Cardiac septum (tissue), 1 donor: ENCODE measurements at places on chromosomes 3 and 15. TPM values are rescaled to one million over a fixed set of nuclear protein-coding genes. Genes with fewer than 3 reads are reported as not detected.

GRCh38 chr15:75641603-75642002, 1.6 kb upstream of the IMP3 start:
- no peak for DNase-seq

DNA sequence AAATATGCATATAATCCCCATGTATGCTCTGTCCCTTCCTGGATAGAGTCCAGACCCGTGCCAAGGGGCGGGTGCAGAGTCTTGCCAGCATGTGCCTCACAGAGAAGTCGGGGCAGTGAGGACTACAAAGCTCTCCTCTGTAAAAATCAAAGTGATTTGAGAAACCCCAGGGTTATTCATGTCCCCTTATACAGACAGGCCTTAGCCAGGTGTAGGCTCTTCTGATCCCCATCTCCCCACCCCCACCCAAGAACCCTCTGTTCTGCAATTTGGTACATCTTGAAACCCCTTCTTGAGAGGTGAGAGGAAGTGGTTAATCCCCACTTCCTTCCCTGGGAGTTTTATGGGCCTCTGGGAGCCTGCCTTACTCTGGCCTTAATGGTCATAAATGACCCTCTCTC, 24.7 kb downstream of the TRIM71 start:
- DNase-seq = no peak

- DNase-seq = no peak
Measured at GRCh38 chr3:10389995-10390394, 69.1 kb upstream of the SEC13 start.

DNA sequence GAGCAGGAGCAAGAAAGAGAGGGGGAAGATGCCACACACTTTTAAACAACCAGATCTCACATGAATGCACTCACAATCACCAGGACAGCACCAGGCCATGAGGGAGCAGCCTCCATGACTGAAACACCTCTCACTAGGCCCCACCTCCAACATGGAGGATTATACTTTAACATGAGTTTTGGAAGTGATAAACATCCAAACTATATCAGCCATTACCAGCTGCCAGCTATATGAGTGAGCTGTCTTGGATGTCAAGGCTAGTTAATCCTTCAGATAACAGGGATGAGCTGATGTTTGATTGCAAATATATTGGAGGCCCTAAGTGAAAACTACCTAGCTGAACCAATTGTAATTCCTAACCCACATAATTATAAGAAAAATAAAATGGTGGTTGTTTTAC, 108.4 kb upstream of the DCBLD2 start:
- DNase-seq = no peak

DNA sequence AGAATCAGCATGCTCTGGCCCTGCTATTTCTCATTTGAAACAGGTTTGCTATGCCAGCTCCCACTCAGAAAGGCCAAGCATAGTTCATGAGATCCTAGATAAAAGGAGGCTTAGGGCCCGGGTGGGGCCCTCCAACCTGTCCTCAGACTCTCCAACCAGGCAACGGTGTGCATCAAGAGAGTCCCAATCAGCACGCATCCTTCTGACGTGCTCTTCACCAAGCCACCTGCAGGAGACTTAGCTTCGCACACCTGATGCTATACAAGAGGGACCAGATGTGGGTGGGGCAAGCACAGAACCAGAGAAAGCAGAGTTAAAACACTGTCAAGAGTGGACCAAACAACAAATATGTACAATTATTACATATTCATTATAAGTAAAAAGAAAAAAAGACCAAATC, 17.3 kb downstream of the STIMATE start:
- DNase-seq = no peak

DNA sequence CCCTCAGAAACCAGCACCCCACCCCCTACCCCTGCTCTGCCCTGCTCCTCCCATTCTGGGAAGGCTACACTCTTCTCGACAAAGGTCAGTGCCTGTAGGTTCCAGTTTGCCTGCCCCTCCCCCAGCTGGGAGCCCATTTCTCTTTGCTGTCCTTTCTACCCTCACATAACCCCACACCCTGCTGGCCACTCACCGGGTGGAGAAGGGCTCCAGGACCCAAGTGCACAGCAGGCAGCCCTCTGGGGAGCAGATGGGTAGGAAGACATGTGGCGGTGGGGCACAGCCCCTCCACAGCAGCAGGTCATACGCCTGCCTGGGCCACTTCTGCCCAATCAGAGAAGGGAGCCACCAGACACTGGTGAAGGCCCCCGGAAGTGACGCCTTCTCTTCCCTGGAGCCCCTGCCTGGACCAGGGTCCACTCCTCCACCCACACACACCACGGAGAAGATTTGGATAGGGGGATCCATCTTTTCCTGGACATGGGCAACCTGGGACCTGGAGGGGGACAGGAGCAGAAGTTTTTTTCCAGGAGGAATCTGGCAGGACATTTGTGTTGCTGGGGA, at the start of gene THPO:
Gene THPO, minus strand, starts transcription at position 326 of the 564 bp plus-strand sequence. CDS start 1,948 bp downstream, outside the sequence.
- peak; percentile 74 for DNase-seq

DNA sequence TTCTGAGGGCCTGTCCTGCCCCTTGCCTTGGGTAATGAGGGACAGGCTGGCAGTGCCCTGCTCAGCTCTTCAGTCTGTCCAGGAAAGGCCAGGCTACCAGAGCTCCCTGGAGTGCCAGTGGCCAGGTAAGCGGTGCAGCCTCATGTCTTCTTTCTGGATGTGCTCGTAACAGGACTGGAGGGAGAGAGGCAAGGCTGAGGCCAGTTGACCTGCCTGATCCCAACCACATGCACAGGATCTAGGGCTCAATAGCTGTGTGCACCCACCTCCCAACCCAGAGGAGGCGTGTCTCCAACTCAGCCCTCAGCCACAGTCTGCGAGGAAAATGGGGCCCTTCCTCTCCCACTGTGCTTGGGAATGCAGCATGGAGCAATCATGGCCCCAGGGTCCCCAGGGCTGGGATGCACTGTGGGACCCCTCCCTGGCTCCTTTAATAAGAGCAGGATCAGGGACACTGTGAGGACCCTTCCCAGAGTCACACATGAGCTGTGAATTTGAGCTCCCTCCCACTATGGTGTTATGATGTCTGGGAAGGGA, 22.5 kb downstream of the ALS2CL start:
- peak; percentile 66 for DNase-seq

- DNase-seq = no peak
Measured at GRCh38 chr15:60982249-60982910, 246.7 kb downstream of the RORA start.

DNA sequence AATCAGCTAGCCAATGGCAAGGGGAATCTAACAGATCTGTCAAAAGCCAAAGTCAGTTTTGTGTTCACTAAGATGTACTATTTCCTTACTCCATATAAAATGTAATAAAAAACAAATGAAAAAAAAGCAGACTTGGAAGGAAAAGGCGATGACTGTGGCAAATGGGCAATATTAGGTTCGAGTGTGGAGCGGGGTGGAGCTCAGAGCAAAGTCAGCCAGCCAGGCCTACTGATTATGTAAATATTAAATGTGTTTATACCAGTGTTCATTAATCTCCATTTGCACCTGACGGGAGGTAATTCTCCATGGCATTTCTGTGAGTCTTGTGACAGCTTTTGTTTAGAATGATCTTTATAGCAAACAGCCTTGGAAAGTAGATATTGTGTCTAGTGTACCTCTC, 96.2 kb upstream of the KCNMB2 start:
- DNase-seq = no peak

DNA sequence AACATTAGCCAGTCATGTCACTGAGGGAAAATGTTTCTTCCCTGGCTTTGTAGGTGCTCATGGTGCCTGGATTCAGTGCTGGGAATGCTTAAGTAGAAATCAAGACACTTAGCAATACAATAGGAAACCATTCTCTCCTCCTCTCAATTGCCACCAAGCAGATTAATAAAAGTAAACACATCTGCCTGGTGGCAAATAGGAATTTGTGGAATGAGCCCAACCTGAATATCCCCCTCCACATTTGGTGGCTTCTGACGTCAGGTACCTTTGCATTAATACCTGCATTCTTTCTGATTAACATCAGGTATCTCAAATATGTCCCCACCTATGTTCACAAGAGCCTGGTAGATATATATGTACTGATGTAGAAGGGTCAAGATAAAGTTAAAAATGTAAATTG, 42.7 kb downstream of the PPP2R3A start:
- no peak for DNase-seq

DNA sequence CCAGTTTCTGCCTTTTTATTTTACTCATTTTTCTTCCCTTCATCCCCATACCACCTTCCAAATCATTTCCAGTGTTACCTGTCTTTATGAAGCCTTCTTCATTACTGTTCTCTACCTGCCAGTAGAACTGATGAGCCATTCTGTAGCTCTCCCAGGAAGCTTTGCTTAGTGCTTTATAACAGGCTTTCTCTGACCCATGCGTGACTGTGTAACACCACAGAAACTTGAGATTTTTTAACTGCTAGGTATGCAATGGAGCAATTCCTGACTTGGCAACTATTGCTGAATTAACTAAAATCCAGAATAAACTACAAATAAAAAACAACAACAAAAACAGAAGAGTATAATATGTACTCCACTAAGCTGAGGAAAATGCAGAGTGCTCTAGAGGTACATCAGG, 289.2 kb downstream of the ROBO1 start:
- DNase-seq = no peak

GRCh38 chr3:94064243-94064860, 1.5 kb downstream of the NSUN3 start:
- DNase-seq = no peak

DNA sequence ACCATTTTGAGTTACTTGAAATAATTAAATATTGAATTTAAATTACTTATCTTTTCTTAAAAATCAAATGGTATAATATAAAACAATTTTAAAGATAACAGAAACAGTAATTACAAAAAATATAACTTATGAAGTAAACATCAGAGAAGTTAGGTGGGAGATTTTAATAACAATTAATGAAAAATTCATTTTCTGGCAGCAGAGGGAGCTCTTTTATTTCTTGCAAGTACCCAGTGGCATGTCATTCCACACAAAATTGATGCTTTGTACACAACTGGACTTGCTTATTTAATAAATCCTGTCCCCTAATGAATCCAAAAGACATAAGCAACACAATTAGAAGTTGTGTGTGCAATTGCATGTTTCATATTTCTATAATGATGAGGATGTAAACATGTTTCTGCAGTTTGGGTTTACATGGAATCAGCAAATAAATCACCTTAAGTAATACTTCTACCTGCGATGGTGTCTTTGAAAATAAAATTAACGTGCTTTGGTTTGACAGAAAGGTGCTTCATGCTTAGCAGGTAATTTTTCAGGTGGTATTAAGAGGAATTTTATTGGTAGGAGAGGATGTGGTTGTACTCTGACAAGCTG, 861.3 kb downstream of the ZPLD1 start:
- DNase-seq = no peak

- DNase-seq = no peak
Measured at GRCh38 chr3:194801461-194802432, 116.1 kb downstream of the FAM43A start.

DNA sequence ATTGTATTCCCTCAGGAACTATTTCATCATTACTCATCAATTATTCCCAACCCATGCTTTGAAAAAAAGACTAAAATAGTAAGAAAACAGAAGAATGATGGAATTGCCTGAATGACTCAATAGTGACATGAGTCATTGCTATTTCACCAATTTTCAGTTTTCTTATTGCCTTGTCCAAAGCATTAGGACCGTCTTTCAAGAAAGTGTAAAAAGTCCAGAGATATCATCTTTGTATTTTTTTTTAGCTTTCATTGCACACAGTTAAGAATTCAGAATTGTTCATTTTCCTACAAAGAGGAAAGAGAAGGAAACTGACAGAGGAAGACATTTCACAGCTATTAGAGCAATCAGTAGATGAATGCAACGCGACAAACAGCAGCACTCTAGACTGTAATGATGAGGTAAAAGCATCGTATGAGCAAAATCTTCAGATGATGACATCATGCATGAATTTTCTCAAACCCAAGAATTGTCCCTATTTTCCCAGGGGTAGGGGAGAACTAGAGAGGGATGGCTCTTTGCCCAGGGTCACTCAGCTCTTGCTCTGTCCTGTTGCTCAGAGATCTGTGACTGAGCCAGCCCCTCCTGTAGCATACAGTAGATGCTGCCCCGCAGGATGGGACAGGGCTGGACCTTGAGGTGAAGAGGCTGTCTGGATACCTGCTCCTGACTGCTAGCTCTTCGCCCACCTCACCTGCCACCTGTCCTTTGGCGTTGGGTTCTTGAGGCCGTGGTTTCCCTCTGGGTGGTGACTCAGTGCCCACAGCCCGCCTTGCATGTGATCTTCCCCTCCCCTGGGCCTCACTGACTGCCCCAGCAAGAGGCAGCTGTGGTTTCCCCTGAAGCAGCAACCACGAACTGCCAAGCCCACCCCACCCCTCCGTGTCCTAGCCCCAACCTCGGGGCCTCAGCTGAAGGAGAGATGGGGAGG, 84.8 kb downstream of the PPCDC start:
- peak; percentile 90 for DNase-seq

GRCh38 chr15:85755471-85755870, 39.3 kb downstream of the KLHL25 start:
- peak; percentile 74 for DNase-seq

DNA sequence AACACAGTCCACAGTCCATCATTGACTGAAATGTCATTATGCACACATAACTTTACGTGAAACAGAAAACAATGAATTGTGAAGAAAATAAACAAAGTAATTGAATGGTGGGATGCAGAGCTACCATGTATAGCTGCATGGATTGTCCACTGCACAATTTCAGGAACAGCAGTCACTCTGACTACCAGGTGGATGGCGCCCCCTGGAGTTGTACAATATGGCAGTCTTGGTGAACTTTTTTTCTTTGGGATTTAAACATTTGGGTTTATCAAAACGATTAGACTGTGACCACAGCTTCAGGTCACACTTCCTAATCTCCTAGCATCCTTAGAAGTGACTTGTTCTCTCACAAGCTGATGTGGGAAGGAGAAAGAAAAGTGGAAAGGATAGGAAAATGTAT, 48.9 kb upstream of the TCF12 start:
- DNase-seq = no peak

DNA sequence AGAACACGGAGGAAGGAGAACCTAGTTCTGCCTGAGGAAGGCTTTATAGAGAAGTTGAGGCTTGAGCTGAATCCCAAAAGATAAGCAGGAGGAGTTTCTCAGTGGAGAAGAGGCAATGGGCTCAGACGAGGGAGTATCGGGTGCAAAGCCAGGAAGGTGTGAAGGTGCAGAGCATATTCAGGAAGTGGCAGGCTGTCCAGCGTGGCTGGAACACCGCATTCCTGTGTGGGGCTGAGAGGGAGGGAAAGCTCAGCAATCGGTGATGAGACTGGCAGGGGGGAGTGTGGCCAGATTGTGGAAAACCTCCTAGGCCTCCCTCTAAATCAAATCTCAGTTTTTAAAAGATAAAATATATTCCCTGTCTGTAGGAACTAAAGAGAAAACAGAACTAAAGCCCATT, 63.0 kb downstream of the ARHGAP31 start:
- DNase-seq = no peak

DNA sequence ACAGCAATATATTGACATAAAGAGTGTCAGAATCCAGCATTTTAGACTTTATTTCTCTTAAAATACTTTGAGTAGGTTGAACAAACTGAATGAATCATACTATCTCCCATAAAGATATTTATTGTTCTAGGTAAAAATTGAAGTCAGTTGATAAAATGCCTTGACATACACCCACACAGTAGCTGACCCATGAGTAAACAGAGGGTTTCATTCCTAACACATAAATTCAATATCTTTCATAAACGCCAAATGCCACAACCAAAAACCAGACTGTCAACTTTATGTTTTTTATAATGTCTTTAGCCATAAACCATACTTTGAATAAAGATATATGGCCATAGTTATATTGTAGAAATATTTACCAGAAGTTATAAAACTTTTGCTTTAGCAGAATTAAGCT, 742.4 kb downstream of the NAALADL2 start:
- no peak for DNase-seq

Gene CLDN1
- total RNA-seq = 0.57 TPM

Gene MAGEL2
- total RNA-seq = 0.11 TPM

Gene STRIT1
- 4.8 TPM for total RNA-seq

Gene FAM174B
- 6.5 TPM for total RNA-seq

Gene OR5K4
- not detected for total RNA-seq
